ENCODE measurements at places on chromosomes 3 and 15.

DNA sequence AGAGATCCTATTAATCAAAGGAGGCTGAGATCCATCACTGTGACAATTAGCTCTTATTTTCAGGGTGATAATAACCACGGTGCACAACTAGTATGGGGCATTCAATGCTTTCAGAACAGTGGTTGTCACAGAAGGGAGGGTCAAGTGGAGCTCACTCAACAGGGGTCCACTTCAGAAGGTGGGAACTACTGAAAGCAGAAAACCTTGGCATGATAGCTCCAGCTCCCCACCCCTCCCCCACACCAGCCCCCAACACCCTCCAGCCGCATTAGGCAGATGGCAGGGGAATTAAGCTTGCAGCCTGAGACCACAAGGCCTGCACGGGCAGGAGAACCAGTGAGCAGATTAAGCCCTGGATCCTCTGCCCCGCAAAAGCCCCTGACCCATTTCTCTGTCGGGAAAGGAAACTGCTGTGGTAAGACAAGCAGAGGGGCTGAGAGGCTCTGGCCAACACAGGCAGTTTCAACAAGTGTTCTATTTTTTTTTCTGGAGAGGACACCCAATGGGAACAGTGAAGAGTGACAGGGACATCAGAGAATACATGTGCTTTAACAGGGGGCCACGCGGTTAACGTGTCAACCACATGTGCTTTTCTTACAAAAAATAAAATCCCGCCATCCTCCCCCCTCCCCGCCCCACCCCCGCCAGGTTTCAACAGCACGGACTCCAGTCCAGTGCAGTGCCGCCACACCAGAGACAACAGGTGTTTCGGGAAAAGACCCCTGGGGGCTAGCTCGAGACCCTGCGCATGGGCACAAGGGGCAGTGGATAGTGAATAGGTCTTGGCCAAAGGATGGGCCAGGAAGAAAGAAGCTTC is 997 bp downstream of the FYCO1 start:
- DNase-seq, result no peak

DNA sequence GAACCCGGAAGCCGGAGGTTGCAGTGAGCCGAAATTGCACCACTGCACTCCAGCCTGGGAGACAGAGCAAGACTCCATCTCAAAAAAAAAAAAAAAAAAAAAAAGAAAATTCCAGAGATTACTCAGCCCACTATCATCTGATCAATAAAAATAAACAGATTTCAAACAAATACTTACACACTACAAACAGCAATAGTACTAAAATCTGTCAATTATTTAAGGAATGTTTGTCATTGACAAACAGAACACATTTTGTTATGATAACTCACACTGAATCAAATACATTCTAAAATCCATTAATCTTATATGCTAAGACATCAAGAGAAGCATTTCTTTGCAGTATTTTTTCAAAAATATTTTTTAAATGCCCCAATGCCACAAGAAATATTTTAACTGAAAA is 7.6 kb downstream of the MYO9A start:
- DNase-seq, result no peak

DNA sequence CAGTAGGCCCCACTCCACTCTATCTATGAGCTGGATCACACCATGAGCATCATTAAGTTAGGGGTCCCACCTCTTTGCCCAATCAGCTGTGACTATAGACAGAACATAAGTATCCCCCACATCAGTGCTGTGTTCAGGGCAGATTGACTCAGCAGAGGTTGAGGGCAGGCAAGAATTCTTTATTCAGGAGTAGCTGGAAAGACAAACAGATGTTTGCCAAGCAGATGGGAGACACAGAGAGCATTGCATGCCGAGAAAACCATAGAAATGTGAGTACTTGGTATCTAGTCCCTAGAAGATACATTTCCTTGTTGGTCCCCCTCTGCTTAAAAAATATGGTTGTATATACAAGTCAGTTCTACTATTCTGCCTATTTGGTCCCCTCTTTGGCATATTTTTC is 440.8 kb downstream of the RAP2B start:
- no peak for DNase-seq

- DNase-seq, result no peak
These were observed 28.8 kb upstream of the CCDC50 start for GRCh38 chr3:191300422-191300821.

- DNase-seq, result no peak
These were observed 2.2 kb upstream of the B3GALNT1 start for GRCh38 chr3:161107311-161107710.

DNA sequence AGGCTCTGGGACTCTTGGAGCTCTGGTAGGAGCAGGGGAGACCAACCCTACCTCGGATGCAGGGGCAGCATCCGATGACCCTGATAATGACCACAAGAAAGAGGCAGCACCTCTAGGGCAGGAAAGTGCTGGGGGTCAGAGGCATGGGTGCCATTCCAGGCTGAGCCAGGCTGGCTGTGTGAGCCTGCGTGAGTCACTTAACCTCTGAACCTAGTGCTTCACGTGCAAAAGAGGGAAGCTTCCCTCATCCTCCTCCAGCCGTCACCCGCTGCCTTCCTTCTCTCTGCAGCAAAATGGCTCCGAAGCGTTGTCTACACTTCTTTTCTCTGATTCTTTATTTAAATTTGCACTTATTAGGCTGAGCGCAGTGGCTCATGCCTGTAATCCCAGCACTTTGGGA is 35.5 kb downstream of the ZDHHC19 start:
- no peak for DNase-seq
